ENCODE measurements at places on chromosomes 7 and 10.

DNA sequence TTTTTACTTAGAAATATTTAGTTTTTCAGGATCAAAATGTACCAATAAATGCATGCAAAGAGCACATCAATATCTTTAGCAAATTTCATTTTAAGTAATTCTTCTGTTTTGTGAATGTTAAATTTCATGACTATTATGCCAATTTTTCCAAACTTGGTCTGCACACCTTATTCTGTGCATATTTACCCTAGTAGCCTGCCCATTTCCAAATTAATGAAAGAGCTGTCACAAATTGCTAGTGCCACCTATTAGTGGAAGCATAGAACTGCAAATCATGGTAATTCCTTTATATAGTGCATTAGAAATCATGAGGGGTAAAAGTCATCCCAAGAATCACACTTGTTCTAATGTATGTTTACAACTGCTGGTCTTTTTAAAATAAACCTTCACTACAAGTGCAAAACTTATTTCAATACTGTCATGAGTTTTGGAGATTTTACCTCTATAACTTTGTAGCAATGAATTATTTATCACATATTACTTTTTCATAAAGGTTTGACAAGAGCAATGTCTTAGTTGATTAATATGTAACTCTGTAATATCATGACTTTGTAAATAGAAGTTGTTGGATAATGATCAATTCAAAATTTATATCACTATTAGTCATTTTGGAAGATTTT lies 5.7 kb downstream of the SEMA3A start:
- DNase-seq = no peak

- peak; percentile 89 for DNase-seq
Observed at GRCh38 chr10:110398419-110399105, 93.8 kb upstream of the SMNDC1 start.

- DNase-seq = no peak
Observed at GRCh38 chr10:58143944-58144343, 123.8 kb downstream of the IPMK start.

DNA sequence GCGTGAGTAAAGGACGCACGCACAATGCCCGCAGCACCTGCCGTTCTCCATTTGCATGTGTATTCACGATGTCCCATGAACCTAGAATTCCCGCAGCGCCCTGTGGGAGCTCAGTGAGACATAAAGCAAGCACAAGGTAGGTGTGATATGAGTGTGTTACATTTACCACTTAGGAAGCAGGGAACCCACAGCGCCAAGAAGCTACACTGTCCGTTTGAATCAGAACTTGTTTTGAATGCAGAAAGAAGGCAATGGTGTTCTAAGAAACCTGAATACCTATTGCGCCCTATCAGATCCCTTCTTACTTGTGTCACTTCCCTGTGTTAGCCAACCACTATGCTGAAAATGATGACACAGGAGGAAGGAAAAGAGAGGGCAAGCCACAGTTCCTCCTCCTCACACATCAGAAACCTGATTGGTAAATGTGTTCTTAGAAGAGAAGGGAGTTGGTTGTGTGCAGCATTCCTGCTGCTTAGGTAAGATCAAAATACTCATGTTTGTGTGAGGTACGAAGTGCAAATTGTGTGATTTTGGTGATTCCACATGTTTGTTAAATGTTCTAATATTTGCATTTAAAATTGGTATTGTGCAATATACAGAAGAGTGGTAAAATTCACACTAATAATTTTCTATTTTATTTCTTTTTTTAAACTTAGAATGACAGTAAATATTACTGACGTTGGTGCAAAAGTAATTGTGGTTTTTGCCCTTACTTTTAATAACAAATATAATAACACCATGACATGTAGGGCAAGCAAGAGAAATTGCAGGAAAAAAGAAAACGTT lies 185.4 kb downstream of the SEC23IP start:
- DNase-seq = no peak

DNA sequence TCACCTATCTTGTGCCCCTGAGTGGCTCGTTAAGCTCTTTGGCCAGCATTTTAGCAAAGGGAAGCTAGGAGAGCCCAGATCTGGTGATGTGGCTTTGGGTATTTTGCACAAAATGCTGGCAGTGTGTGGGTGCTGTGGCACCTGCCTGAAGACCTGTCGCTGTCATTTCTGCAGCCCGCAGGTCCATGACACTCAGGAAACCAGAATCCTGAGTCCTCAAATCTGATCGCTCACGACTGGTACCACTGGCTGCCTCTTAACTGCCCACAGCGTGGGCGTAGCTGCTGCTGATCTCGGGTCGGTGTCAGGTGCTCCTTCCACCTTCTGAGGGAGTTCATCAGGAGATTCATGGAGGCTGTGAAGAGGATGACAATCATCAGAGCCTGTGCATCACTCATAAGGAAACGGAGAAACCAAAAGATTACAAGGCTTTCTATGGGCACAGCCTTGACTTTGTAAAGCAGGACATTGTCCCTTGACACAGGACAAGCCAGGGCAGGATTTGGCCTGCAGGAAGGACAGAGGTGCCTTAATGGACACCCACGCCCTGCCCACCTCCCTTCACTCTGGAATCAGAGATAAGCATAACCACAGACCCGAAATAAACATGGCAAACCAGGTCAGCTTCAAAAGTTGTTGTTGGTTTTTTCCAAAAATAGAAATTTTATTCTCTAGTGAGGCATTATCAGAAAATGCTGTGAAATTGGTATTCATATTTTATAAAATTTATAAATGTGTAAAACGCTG lies 71.0 kb upstream of the STK17A start:
- DNase-seq = no peak

GRCh38 chr7:4739528-4739992 lies 35.9 kb upstream of the AP5Z1 start:
- no peak for DNase-seq

- DNase-seq = no peak
Observed at GRCh38 chr10:50469778-50470193, 154.0 kb downstream of the SGMS1 start.

DNA sequence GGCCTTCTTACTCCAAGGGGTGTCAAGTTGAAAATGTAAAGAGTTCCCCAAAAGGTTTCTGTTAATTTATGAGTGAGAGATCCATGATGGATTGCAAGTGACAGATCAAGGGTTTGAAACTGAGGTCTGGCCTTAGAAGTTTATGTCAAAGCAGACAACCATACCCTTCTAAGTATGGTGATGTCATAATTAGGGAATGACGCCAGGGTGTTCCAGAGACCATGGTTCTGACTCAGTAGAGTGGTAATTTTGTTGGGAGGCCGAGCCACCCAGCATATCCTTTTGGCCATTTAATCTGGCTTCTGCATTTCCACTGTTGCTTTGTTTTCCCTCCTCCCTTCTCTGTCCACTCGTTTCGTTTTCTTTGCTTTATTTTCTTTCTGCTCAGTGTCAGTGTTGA lies 2.7 kb downstream of the TRUB1 start:
- DNase-seq = peak; percentile 29

GRCh38 chr7:99742737-99743394 lies 7.9 kb upstream of the CYP3A7 start:
- DNase-seq = no peak

DNA sequence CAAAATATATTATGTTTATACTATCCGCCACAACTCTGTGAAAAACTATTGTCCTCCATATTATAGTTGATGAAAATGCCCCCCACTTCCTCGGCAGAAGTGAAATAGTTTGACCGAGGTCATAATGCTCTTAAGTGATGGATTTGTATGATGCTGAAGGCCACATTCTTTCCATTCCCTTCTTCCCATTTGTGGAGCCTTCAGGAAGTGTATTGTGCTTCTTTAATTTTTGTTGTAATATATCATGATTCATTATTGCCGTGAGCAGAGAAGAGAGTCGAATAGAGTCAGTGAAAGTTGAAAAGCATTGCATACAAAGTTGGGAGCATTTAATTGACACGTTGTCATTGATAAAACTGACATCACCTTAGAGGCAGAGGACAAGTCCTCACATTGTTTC lies 460.3 kb downstream of the SUGCT start:
- peak; percentile 44 for DNase-seq

DNA sequence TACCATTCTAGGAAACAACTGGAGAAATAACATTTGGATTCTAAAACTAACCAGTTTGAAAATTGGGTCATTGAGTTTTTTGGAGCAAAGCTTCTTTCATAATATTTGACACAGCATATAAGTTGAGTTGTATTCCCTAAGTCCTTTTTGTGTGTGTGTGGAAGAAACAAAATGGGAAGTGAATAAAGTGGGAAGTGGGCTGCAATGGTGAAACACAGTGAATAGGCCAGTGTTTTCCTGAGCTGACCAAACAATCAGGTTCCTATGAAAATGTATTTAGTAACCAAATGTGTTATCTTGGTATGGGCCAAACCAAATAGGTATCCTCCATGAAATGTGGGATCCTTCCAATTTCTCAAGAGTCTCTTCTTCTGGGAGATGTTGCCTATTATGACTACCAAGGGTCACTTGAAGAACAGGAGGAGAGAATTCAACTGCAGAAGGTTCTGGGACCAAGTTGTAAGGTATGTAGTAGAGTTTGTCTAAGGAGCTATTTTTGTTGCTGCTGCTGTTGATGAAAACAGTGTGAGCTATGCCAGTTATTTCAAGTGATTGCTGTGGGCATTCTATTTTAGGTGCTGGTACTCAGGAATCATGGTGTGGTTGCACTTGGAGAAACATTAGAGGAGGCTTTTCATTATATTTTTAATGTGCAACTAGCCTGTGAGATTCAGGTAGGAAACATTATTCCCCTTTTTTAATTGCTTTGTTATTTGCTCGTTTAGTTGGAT lies 88.3 kb upstream of the MXI1 start:
- DNase-seq = no peak

- DNase-seq = peak; percentile 82
Observed at GRCh38 chr7:46071076-46071475, 150.0 kb upstream of the IGFBP3 start.

DNA sequence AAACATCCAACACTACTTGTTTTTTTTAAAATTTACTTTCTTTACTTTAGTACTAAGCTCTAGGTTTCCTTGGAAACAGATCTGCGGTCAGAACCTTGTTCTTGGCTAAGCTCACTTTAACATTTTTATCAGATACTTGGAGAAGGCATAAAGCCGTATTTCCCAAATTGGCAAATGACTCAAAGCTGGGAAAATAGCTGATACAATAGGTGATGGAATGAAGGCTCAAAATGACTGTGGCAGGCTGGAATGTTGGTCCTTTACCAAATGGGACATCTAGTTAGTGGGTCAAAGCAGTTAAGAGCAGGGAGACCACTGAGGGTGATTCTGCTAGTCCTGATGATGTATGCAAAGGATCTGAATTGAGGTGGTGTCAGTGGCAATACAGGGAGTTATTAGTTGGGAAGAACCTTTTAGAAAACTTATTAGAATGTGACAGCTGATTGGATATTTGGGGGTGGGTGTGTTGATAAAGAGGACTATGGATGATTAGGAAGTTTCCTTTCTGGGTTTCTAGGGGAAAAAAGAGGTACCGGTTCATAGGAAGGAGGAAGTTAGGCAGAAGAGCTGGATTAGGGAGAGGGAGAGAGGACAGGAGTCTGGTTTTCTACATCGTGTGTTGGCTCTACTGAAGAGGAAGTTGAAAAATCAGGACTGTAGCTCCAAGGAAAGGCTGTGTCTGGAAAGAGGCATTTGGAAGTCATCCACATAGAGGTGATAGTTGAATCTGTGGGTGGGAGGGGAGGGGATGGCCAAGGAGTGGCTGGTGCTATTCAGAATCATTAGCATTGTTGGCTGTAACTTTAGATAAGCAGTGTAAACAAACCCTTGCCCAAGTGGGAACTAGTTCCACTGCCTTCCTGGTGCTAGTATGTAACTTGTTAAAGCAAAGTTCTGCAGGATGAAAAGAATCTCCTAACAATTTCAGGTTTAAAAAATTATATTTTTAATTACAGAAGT lies 13.1 kb downstream of the PLCE1 start:
- DNase-seq = peak; percentile 78

DNA sequence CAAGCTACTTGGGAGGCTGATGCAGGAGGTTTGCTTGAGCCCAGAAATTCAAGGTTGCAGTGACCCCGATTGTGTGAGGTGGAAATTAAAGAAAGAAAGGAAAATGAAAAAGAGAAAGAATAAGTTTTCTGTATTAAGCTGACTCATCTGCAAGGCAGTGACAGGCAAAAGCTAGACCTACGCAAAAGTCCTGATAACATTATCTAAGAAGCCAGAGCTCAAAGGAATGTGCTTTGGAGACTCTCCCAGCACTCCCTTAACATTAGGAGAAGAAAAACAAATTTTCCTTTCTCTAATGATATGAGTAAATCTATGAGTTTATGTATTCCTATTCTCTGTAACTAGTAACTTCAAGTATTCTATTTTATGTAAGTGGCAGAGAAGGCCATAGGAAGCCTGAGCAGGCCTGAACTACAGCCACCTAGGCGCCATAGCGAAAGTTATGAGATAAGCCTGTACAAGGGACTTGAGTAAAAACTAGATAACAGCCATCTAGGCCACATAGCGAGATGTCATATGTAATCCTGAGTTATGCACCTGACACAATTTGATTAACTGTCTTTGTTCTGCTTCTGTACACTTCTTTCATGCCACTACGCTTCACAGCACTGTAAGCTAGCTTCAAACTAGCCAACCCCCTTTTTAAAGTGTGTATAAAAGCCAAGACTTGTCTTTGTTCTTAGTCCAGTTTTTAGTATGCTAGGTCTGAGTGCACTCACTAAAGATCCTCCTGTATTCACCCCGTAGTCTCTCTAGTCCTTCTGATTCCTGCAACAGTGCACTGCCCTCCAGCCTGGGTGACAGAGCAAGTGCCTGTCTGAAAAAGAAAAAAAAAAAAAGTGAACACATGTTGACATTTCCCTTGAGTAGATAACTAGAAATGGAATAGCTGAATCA lies 9.4 kb upstream of the ZWINT start:
- DNase-seq = no peak

DNA sequence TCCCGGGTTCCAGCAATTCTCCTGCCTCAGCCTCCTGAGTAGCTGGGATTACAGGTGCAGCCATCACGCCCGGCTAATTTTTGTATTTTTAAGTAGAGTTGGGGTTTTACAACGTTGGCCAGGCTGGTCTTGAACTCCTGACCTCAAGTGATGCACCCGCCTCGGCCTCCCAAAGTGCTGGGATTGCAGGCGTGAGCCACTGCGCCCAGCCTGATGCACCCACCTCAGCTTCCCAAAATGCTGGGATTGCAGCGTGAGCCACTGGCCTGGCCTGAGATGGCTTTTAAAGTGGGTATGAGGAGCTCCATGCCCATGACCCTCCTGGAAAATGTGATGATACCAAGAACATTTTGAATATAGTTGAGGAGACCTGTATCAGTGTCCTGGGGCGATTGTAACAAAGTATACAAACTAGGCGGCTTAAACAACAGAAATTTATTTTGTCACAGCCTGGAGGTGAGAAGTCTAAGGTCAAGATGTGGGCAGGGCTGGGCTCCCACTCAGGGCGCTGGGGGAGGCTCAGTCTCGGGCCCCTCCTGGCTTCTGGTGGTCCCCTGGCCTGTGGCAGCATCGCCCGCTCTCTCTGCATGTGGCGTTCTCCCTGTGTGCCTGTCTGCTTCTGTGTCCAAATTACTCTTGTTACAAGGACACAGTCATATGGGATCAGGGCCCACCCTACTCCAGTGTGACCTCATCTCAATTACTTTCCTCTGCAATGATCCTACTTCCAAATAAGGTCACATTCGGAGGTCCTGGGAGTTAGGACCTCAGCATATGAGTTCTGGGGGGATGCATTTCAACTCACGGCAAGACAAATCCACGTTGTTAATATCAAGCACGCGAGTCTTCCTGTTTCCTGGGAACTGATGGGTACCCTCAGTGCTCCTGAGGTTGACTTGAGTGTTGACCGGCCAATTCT lies 108.8 kb downstream of the ACTR3B start:
- no peak for DNase-seq
